Stimulated activated CD8-positive, alpha-beta memory T cell treated with anti-CD3 and anti-CD28 coated beads, Interleukin-7, amount 100 ng/mL, for 48 hours (primary cell): ENCODE measurements at places on chromosomes 6 and 20.

GRCh38 chr6:68728159-68728979, 93.3 kb downstream of the ADGRB3 start:
- DNase-seq: no peak

DNA sequence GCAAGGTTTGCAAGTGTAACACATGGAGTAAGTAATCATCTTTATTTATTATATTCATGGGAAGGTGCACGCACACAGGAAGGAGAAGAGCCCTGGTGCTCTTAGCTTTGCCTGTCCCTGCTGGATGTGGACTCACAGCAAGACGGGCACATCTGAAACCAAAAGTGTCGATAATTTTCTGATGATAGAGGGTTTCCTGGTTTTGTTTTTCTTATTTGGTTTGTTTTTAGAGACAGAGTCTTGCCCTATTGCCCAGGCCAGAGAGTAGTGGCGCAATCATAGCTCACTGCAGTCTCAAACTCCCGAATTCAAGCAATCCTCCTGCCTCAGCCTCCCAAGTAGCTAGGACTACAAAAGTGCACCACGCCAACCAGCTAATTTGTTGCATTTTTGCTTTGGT, 7.8 kb upstream of the KHDC1L start:
- no peak for DNase-seq

DNA sequence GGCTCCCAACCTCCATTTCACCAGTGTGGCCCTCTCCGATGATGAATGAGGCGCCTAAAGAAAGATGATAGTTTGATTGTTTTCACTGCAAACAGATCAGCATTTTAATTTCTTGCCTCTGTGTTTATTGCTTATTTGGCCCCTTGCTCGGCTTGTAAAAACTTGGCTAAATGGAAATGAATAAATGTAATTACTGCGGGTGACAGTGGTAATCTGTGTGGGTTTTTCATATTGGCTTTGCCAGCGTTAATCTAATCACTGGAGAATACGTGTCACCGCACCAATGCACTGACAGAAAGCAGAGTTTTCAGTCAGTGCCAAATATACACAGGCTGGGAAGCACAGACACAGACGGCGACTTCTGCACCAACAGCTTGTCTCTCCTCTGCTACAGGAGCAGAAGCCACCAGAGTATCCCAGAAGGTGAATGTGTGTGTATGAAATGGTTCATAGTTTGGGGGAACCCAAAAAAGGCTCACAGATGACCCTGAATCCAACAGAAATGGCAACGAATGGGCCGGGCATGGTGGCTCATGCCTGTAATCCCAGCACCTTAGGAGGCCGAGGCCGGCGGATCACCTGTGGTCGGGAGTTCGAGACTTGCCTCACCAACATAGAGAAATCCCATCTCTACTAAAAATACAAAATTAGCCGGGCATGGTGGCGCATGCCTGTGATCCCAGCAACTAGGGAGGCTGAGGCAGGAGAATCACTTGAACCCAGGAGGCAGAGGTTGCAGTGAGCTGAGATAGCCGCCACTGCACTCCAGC, 534.0 kb downstream of the PKHD1 start:
- no peak for DNase-seq

DNA sequence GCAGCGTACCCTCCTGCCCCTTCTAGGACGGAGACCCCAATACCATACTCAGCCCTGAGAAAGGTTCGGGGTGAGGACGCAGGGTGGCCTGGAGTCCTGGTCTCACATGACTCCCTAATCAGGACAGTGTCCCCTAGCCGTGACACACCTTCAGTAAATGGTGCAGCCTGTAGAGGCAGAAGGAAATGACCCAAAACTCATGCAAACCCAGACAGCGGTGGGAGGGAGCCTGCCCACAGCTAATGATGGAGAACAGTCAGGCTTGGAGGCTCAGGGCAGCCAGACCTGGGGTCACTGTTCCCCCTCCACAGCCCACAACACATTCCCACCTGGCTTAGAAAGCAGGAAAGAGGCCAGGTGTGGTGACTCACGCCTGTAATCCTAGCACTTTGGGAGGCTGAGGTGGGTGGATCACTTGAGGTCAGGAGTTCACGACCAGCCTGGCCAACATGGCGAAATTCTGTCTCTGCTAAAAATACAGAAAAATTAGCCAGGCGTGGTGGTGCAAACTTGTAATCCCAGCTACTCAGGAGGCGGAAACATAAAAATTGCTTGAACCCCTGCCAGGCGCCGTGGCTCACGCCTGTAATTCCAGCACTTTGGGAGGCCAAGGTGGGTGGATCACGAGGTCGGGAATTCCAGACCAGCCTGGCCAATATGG, 8.8 kb upstream of the HMGA1 start:
- DNase-seq: no peak

- DNase-seq: no peak
Measured at GRCh38 chr6:53048431-53049195, 16.6 kb upstream of the FBXO9 start.

DNA sequence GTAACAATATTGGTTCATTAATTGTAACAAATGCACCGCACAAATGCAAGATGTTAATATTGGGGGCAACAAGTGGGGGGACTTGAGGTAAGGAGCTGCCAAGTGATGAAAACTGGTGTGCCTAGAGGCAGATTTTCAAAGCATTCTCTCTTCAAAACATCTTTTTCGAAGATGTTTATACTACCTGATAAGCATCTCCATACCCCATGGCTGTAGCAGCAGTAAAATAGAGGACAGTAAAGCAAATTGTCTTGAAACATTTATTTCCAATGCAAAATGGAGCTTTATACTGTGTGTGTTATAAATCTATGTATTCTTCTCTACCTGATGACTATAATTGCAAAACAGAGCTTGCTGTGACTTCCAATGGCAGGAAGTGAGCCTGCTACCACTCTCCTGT, 42.5 kb downstream of the MYLIP start:
- no peak for DNase-seq

- DNase-seq: no peak
Measured at GRCh38 chr6:100346203-100346602, 118.5 kb downstream of the SIM1 start.

GRCh38 chr20:23048283-23049200, 930 bp downstream of the THBD start:
- no peak for DNase-seq

DNA sequence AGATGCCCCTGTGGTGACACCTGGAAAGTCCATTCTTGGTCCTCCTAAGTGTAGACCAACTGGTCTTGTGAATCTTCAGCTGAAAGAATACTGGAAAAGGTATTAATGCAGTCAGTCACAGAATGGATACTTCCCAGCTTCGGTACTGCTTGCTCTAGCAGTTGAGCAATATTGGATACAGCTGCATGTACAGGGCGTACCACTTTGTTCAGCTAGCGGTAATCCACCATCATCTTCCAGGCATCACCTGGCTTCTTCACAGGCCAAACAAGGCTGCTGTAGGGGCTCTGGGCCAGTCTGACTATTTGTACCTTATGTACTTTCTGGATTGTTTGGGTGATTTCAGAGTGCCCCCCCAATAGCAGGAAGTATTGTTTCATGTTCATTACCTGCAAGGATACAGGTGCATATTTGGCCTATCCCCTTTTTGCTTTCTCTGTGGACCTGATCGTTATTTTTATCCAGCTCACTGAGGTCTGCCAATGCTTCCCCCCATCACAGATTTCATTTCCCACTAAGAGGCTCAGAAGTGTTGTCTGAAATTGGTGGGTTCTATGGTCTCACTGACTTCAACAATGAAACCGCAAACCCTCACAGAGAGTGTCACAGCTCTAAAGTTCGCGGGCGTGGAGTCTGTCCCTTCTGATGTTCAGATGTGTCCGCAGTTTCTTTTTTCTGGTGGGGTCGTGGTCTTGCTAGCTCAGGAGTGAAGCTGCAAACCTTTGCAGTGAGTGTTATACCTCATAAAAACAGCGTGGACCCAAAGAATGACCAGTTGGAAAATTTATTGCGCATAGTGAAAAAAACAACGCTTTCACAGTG, 52.2 kb downstream of the TRIM27 start:
- no peak for DNase-seq
